ENCODE measurements at places on chromosomes 5 and 9. TPM values are rescaled to one million over a fixed set of nuclear protein-coding genes. Genes with fewer than 3 reads are reported as not detected.

The SPAG8 gene
- 0.25 TPM for total RNA-seq

The SLC45A2 gene
- total RNA-seq, result 0.13 TPM

The RANBP17 gene
- total RNA-seq, result 6.9 TPM

The PCDHB4 gene
- total RNA-seq, result 0.04 TPM

The SPACA9 gene
- total RNA-seq, result 1.6 TPM

The TMEM171 gene
- 15.4 TPM for total RNA-seq

The ARAP3 gene
- total RNA-seq, result 43.1 TPM

The TAF11L6 gene
- not detected for total RNA-seq

The PCDHA1 gene
- total RNA-seq, result not detected
